Effector memory CD4-positive, alpha-beta T cell (primary cell): ENCODE measurements at places on chromosomes 6 and 20.

DNA sequence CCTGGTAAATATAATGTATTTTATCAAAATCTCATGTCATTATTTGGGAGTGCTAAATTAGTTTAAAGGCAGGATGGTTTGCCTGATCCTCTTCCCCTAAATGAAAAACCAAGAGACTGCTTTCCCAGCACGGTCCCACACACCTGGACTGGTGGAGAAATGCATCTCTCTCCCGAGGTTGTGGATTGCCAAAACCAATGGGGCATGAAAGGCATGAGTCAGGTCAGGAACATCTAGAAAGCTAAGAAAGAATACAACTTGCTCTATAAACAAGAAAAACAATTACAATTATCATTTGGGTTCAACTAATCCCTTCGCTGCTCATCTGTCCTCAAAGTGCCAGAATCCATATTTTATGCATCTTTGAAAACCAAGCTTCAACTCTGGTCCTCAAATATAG, 308.3 kb upstream of the IRAK1BP1 start:
- DNase-seq: no peak

DNA sequence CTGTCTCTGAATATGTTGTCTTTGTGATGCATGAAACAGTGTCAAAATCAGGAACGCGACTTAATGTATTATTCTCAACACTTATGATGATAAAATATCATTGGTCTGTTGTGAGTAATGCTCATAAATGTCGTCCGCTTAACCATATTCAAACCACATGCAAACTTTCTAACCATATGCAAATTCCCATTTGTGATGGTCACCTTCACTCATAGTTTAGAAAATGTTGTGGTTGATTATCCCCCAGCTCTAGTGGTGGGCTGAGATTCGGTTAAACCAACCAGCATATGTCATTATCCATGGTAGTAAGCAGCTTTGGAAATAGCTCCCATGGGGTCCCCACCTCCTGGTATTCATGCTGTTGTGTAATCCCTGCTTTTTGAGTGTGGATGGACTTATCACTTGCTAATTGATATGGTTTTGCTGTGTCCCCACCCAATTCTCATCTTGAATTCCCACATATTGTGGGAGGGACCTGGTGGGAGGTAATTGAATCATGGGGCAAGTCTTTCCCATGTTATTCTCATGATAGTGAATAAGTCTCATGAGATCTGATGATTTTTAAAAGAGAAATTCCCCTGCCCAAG, 360.0 kb upstream of the TSHZ2 start:
- no peak for DNase-seq

DNA sequence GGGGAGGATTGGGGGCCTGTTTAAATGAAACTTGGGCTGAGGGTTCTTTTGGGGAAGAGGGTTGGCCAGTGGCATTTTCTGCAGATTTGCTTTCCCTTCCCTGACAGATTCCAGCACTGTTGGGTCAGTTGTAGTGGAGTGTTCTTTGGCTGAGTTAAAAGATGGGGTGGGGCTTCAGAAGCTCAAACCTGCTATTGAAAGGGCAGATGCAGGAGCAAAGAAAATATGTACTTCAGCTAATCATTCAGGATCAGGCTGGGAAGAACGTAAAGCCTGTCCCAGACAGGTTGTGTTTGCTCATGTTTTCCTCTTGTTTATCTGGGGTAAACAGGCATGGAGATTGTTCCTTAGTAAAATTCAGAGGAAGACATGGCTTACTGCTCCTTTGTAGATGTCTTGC, 2.5 kb downstream of the SASH1 start:
- no peak for DNase-seq

GRCh38 chr6:319177-320131, 27.2 kb downstream of the DUSP22 start:
- no peak for DNase-seq

- no peak for DNase-seq
These were observed 107.1 kb upstream of the ASF1A start for GRCh38 chr6:118786596-118787453.

- no peak for DNase-seq
These were observed 45.3 kb downstream of the ZMYND8 start for GRCh38 chr20:47311211-47311610.

- no peak for DNase-seq
These were observed 266.7 kb upstream of the SULF2 start for GRCh38 chr20:48051794-48052474.

GRCh38 chr6:168093071-168093505, 14.1 kb upstream of the FRMD1 start:
- DNase-seq: no peak

GRCh38 chr6:45818655-45819054, 197.0 kb downstream of the CLIC5 start:
- no peak for DNase-seq
